ENCODE measurements at places on chromosomes 2 and 18.

- no peak for DNase-seq
Observed at GRCh38 chr2:29530281-29530680, 391.1 kb downstream of the ALK start.

DNA sequence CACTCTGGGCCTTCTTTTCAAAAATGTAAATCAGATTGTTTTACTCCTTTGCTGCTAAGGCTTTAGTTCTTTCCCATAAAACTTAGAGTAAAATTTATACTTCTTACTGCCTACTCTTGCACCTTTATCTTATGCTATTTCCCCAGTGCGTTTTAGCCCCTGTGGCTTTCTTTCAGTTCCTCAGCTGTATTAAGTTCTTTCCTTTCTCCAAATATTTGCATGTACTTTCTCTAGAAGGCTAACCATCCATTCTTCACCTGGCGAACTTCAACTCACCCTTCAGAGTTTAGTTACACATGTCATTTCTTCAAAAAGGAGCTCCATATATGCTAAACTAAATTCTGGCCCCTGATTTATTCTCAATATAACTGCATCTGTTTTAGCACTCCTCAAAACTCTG is 160.7 kb downstream of the FSHR start:
- DNase-seq, result no peak

- no peak for DNase-seq
Observed at GRCh38 chr2:239216614-239217273, 184.1 kb downstream of the HDAC4 start.

GRCh38 chr2:73836141-73836943 is 7.6 kb downstream of the STAMBP start:
- no peak for DNase-seq

DNA sequence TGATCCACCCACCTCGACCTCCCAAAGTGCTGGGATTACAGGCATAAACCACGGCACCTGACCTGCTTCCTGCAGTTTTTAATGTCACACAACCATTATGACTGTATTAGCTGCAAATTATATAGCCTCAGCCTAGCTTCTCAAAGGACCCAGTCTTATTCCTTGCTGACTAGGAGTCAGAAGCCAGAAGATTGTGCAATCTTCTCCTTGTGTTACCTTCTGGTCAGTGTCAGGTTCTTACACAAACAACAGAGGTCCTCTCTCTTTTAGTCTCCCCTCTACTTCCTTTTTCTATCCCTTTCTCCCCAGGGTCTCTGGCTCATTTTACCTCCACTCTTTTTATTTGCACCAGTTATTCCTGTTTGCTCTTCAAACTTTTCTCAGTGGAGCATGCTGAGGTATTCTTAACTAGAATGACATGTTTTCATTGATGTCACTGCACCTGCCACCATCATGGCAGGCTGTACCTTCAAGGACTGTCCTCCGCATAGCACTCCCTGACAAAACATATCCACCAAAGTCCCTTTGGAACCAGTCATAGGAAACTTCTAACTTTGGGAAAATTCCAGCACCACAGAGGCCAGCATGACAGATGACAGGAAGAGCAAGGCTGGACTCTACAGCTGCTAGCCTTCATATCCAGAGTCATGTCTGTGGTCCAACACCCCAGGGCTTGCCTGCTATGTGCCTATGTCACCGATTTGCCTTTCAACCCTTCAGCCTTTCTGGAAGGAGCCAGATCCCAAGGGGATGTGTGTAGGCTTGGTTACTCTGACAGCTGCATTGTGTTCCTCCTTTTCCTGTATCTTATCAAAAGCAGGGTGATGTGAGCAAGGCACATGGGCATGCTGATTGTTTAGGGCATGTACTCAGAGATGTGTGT is 45.2 kb upstream of the EPC2 start:
- DNase-seq, result no peak

GRCh38 chr2:187403568-187404260 is 44.3 kb downstream of the CALCRL start:
- DNase-seq, result no peak

GRCh38 chr18:42275949-42276730 is 321.1 kb downstream of the PIK3C3 start:
- DNase-seq, result no peak

GRCh38 chr2:118983915-118984314 is 41.9 kb downstream of the MARCO start:
- no peak for DNase-seq

DNA sequence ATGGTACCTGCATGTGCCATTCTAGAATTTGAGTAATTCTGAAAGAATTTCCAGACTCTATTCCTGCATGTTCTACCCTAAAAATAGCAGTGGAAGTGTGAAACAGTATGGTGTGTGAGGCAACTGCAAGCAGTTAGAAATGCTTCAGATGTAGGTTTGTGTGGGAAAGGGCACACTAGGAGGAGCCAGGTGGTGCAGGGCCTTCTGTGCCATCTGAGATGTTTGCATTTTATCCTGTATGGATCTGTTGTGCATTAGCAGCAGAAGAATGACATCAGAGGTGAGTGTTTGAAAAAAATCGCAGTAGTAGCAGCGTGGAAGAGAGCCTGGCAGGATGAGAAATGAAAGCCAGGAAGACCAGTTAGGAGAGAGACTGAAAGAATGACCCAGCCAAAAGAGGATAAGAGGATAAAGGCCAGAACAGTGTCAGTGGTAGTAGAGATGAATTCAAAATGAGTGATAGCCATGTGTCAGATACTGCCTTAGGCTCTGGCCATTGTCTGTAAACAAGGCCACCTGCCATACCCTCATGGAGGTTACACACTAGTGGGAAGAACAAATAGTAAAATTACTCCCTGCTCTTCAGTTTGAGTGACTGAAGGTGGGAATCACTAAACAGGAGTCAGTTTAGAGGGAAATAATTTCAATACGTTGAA is 142.2 kb downstream of the PKP4 start:
- DNase-seq, result no peak

DNA sequence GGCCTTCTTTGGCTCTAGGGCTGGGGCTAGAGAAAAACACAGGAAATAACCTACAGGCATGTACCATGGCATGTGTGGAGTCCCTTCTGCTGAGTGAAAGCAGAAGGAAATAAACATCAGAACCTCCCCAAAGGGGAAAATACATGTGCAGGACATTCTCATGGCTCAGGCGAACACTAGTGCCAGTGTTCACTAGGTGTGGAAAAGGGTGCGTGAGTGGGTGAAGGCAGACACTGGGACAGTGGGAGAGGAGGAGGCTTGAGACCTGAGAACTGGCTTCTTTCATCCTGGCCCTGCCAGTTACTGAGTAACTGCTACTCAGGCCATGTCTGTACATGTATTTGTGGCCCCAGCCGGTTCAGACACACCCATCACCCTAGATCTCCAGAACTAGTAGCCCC is 268.2 kb downstream of the PRKCE start:
- DNase-seq, result no peak
